NCI-H2227 treated with DMSO at 0.1 percent for 48 hours (cell line): ENCODE measurements at places on chromosomes 11 and 22.

GRCh38 chr11:125345421-125346178 is 150.5 kb downstream of the FEZ1 start:
- peak; percentile 37 for DNase-seq

DNA sequence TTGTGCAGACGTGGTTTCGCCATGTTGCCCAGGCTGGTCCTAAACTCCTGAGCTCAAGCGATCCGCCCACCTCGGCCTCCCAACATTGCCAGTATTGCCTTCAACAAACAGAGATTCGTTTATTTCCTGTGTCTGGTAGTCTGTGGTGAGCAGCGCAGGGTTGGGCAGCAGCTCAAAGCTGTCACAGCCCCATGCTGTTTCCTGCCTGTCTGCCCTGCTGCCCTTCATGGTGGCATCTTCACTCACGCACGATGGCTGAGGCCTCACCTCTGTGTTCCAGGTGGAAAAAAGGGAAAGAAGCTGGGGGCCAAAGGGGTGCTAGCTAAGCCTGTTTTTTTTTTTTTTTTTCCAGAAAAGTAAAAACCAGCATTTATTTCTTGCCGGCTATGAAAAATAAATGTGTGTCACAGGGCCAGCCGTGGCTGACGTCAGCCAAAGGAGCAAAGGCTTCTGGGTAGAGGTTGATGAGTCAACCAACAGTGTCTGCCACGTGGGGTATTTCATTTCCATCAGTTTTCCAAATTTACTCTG is 28.8 kb downstream of the TBC1D22A start:
- no peak for DNase-seq

- no peak for DNase-seq
Observed at GRCh38 chr11:100340466-100341319, 346.4 kb upstream of the ARHGAP42 start.

DNA sequence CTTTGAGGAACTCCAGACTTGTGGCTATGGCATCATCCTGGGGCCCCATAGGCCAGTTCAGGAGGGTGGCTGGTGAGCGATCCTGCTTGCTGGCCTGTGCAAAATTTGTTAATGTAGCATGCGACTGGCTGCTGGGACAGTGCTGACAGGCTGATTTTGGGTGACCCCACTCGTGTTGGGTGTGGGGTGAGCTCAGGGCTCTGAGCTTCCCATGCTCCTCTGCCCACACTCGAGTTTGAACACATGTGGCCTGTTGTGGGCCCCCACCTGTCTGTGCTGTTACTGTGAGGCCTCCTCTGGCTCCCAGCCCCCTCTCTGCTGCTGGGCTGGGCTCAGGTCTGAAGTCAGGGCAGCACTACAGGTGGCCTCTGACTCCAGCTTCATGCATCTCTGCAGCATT is 64.4 kb upstream of the MYEOV start:
- no peak for DNase-seq

GRCh38 chr22:36303874-36304273 is 50.9 kb downstream of the APOL1 start:
- DNase-seq, result no peak

DNA sequence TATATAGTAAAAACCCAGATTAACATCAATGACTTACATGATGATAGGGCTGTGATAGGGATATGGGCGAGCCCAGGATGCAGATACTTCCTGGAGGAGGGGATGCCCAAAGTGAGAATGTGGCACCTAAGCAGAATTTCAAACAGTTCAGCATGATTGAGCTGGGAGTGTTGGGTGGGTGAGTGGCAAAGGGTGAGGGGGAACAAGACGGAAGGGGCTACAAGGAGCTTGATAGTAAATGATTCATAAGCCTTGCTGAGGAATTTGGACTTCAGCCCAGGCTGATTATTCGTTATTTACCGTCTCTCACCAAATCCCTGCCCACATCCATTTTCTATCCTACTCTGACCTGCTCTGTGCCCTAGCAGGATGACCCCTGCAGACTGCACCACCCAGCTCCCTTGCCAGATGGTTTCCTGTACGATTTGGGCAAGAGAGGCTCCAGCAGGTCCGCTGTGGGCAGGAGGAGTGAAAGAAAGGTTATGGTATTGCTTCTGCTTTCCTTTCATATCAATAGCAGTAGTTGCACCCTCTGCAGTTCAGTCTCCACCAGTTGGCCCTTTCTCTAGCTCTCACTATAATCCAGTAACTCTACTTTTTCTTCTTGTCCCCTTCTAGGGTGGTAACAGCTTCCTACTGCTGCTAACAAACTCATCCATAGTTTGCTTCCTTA is 30.3 kb upstream of the SIK2 start:
- DNase-seq, result no peak

GRCh38 chr11:62702246-62702645 is 5.0 kb downstream of the BSCL2 start:
- no peak for DNase-seq

- peak; percentile 64 for DNase-seq
Observed at GRCh38 chr11:126317756-126318573, 14.1 kb downstream of the DCPS start.
